Activated T-cell treated with anti-CD3 and anti-CD28 coated beads, Interleukin-2, amount 50 U/mL, for 72 hours (primary cell): ENCODE measurements at places on chromosomes 1 and 21. TPM values are rescaled to one million over a fixed set of nuclear protein-coding genes. Genes with fewer than 3 reads are reported as not detected.

GRCh38 chr21:46665566-46665965 is 30.1 kb downstream of the PRMT2 start:
- no peak for DNase-seq

FMO5 gene
- total RNA-seq, result 0.82 TPM

GRCh38 chr1:220500372-220500771 is 27.6 kb upstream of the MARK1 start:
- no peak for DNase-seq

DNA sequence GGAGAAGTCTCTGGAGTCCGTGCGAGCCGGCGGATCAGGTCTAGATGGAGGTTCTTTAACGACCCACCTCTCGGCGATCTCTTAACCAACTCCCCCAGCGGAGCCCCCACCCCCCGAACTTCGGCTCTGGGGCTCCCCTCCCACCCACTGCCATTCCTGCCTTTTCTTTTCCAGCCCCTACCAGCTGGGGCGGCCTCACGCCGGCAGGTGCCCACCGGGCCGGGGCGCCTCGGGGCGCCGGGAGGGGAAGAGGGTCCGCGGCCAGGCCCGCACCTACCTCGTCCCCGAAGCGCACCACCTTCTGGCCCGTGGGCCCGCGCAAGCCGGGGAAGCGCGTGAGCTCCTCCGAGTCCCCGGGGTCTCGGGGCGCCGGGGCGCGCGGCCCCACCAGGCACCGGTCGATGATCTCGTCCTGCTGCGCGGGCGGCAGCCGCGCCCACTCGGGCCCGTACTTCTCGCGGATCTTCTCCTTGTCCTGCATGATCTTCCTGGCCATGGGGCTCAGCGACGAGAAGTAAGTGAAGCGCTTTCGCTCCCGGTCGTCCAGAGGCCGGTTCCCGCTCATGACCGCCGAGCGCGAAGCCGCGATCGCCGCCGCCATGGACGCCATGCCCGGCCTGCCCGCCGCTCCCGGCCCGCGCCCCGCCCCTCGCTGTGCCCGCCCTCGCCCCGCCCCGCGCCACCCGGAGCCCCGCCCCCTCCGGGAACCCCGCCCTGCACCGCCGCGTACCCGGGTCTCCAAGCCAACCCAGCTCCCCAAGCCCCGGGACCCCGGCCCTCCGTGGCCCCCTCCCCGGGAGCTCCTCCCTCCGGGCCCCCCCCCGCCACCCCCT is at the start of gene C1orf198:
C1orf198 (minus strand) TSS at position 619 of the 833 bp plus-strand sequence; CDS start at position 610, 9 bp downstream.
- peak; percentile 76 for DNase-seq

DNA sequence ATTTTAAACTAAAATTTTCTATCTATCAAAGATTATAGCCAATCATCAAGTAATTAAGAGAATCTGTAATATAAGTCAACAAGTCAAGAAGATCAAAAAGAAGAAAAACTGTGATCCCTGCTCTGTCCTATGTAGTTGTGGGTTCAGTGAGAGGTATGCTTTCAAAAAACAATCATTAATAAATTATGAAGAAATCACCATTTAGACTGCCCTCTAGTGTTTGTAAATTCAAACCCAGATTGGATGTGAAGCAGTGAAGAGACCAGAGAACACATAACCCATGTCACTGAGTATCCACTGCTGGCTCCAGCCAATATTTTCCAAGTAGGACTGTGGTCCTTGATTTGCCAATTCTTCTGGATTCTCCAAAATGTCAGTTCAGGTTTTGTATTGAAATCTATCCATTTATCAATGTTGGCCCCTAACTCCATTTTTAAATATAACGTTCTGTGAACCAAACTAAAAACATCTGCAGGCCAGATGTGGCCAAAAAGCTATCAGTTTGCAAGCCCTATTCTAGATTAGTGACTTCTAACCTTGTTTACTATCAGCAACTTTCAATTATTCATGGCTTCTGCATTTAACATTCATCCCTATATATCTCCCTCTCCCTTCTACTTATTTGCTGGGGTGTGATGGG is 467.5 kb upstream of the CXADR start:
- no peak for DNase-seq

DNA sequence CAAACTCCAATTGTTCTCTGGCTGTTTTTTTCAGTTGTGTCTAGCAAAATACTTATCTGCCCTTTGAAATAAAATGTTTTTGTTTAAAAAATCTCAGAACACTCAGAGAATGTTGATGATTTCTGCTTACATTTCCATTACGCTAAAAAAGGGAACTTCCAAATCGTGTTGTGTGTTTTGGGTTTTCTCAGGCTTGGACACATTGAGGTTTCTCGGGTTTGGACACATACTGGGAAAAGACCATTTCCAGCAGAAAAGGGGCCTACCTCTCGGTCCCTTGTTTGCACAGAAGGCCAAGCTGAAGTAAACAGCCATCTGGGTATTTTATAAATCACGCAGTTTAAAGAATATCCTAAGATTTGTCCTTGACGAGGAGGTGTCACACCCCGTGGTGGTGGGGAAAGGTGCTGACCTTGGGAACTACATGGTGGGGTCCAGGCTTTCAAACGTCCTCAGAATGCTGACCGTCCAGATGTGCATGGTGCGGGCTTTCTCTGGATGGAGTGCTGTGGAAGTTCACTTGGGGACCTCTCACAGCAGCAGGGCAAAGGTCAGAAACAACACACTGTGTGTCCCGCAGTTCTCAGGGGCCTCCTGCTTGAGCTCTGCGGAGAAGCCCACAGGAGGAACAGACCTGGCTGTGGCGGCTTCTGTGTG is 67.8 kb downstream of the SLC37A1 start:
- DNase-seq, result no peak

DNA sequence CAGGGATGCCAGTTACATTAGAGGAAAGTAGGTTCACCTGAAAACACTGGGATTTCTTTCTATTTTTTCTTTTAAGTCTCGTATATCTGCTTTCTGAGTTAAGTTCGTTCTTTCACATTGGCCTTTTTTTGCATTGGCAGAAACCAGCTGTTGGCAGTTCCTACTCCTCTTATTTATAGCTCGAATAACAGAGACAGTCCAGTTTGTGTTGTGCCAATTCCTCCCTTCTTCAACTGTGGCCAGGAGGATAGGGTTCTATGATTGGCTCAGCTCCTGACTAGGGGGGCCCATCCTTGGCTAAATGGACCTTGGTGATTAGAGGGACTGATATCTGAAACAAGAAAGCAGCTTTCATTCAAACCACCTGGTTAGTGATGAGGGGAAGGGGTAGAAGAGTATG is 115.8 kb downstream of the RPS6KC1 start:
- DNase-seq, result no peak

GRCh38 chr1:1911350-1912041 is 3.6 kb upstream of the CALML6 start:
- no peak for DNase-seq
